Globus pallidus (tissue), 1 donor: ENCODE measurements at places on chromosomes 4 and X.

DNA sequence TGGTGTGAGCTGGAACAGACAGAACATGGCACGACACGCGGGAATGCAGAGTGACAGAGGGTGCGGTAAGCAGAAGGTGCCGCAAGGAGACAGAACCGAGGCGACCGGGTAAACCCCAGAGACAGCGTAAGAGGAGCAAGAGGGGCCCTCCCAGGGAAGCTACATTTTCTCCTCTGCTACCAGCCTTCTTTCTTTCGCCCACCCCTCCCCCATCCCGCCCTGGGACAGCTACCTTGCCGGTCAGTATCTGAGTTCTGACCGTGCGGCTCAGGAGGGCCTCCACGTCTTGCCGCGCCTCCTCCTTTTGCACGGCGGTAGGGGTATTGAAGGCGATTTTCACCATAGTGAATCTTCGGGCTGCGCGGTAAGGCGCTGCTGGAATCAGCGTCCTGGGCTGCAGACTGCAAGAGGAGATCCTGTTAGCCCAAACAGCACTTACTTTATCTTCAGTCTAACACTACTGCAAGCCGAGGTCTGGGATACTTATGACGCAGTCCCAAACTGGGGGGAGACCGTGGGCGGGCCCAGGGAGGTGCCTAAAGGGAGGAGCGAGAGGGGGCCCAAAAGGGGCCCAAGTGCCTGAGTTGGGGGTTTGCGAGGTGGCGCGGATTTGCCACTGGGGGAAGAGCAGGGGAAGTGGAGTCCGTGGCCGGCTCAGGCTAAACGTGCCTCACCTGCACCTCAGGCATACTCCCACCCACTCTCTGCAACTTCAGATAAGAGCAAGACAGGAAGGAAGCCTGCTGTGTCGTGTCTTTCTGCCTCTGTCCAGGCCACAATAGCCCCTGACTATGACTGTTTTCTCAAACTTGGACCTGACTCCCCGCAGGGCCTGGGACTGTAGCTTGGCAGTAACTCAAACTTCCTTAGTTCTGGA, at the start of gene ITM2A:
TSS of gene ITM2A (minus strand) at position 462 of the 877 bp plus-strand sequence. CDS start at position 343, 119 bp downstream.
- DNase-seq = peak; percentile 33

- DNase-seq = no peak
Observed at GRCh38 chr4:83910693-83911092, 374.8 kb downstream of the GPAT3 start.

DNA sequence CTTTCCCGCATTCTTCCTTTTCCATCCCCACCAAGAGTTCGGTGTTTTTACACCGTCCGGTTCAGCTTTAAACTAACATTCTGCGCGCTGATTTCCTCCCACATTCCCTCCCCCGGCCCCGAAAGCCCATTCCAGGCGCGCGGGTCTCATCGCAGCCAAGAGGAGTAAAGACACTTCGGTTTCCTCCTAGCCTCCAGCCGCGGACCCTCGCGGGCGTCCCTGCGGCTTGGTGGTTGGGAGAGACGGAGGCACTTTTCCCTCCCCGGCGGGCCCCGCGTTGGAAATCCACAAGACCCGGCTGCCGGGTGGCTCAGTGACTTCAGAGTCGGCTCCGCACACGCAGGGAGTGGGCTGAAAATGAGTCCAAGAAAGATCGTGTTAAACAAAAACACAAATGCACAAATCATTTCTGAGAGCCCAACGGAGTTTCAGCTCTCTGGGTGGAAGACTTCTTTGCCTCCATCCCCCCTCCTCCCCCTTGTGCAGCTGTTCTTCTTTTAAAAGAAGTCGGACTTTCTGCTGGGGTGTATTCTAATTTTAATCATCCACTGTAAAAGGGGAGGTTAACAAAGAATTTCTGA, 2.0 kb upstream of the ARX start:
- DNase-seq = no peak

DNA sequence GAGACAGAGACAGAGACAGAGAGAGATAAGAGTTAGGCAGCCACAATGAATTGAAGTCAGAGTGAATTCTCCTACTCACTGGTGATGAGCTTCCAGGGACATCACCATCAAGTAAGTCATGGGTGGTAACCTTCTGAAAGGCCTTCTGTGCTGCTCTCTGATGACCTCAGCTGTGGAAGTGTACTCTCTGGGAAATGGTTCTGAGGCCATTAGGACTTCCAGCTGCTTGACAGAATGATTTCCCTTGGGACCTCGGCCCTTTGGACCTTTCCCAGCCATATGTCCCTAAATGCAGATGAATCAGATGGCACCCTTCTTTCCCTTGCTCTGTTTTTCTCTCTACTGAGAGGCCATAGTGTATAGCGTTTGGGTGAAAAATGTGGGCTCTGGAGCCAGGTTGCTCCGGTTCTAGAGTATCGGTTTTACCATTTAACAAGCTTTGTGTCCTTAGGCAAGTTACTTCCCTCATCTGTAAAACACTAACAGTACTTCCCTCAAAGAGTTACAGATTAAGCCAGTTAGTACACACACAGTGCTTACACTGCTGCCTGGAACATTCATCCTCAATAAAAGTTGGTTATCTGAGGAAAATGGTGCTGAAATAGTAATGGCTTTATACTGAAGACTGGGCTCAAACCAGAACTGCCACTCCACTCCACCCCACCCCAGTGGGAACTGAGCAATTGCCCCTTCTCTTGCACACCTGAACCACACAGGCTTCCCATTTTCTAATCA, 7.6 kb downstream of the SEPTIN11 start:
- no peak for DNase-seq

- DNase-seq = no peak
Observed at GRCh38 chrX:129741880-129742758, 3.3 kb downstream of the XPNPEP2 start.

DNA sequence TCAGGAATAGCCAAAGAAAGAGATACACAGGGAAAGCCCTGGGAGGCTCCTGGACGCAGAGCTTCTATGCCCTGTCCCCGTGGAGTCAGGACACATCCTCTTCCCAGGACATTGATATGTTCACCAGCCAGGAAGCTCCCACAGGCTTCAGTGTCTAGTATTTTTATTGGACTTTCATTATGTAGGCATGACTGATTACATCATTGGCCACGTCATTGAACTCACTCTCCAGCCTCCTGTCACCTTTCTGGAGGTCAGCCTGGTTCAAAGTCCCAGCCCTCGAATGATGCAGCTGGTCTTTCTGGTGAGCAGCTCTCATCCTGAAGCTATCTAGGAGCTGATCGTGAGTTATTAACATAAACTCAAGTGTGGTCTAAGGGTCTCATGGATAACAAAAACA, 104.1 kb downstream of the CPEB2 start:
- DNase-seq = no peak

DNA sequence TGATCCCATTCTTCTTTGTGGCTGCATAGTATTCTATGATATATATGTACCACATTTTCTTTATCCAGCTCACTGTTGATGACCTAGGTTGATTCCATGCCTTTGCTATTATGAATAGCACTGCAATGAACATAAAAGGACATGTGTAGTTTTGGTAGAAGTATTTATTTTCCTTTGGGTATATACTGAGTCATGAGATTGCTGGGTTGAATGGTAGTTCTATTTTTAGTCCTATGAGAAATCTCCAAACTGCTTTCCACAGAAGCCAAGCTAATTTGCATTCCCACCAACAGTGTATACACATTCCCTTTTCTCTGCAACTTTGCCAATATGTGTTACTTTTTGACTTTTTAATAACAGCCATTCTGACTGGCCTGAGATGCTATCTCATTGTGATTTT, 278.3 kb downstream of the PCDH18 start:
- no peak for DNase-seq

- no peak for DNase-seq
Observed at GRCh38 chrX:45007598-45007997, 134.6 kb downstream of the KDM6A start.

- DNase-seq = no peak
Observed at GRCh38 chr4:22986262-22986661, 293.5 kb downstream of the GBA3 start.

DNA sequence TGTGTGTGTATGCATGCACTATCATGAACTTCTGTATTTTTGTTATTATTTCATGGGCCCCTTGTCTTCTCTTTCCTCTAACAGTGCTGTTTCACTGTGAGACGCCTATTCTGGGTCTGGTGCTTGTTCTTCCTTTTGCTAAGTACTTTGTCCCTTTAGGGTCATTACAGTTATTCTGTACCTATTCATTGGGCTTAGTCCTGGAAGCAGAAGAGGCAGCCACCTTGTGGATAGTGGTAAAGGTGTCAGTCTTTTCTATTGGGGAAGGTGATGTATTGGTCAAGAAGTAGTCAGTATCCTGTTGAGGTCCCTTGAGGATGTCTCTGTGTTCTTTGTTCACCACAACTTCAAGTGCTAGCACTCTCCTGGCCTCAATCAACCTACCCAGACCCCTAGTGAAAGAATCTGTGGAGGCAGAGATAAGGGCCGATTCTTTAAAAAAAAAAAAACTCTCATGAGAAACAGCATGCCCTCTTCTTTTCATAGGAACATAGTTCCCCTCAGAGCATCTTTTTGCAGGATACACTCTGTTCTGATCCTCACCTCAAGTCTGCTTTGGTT, 593.8 kb downstream of the SPRY1 start:
- DNase-seq = no peak

GRCh38 chr4:55928846-55929245, 19.9 kb upstream of the CEP135 start:
- DNase-seq = no peak

- DNase-seq = no peak
Observed at GRCh38 chr4:110878413-110878812, 255.5 kb upstream of the PITX2 start.

GRCh38 chrX:38774249-38774648, 27.0 kb upstream of the MID1IP1 start:
- DNase-seq = no peak

GRCh38 chrX:95764972-95765451, 919.6 kb upstream of the DIAPH2 start:
- peak; percentile 9 for DNase-seq

DNA sequence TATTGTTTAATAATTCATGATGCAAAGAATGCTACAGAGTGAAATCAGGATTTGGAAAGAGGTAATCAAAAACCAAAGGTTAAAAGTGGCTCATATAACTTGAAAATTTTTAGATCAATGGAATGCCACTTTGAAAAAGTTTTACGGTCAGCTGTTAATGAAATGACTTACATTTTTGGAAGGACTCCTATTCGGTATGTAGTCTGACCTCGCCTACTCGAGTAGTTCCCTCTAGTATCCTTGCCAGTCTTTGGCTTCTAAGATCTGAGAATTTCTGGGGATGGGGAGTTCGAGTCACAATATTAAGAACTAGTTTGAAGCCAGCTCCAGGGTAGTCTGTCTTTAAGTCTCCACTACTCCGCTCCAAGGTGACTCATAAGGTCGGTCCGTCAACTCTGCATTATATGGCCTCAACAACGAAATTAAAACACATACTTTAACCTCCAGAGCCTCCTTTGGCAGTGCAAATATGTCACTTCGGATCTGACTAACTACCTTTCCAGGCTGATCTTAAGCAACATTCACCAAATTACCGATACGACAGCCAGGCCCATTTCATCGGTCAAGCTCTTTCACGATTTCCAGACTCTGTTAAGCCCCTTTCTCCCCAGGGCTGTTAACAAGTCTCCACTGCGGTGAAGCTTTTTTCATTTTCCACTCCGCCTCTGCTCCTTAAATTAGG, 733 bp upstream of the NAA15 start:
- peak; percentile 44 for DNase-seq

- no peak for DNase-seq
Observed at GRCh38 chrX:96729053-96729452, 44.4 kb downstream of the DIAPH2 start.

DNA sequence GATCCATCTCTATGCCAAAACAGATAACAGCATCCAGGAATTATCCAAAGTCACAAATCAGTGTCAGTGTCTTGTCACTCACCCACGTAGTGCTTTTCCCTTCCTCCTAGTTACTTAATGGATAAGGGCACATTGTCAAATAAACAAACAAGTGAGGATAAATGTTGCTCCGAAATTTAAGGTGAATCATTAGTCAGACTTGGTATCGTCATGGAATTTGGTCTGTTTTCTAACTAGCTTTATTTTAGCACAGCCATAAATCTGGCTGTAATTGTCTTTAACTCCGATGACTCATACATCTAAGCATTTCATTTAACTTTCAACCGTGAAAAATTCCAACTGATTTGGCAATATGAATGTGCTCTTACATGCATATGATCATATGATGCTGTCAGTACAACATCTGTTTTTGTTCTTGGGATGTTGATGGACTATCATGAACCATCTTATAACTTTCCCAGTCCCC, 83.3 kb downstream of the SNCA start:
- no peak for DNase-seq

DNA sequence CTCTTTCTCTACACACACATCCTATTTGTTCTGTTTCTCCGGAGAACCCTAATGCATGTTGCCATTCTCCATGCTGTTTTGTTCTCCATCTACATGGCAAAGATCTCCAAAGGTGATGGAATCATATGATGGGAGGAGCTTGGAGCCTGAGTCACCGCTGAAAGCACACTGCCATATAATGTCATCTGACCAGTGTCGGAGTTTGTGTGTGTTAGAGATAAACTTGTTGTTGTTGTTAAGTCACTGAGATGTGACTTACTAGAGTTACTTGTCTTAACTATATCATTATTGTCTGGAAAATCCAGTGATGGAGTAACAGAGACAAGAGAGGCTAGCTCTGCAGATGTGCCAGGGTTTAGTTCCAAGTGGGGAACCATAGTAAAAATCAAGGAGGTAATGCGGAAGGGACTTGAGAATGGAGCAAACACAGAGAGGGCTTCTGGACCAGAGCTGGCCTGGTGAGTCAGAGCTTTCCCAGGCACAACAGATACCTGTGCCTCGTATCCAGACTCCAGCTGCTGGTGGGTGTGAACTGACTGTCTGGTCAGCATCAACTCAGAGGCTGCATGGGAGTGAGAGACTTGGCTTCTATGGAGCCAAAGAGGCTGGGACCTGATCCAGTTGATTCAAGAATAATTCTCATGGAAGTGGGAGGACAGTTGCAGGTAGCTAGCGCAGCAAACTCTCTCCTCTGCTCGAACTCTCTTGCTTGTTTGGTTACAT, 30.6 kb upstream of the CCKAR start:
- DNase-seq = no peak

GRCh38 chr4:37188100-37188499, 56.4 kb upstream of the NWD2 start:
- no peak for DNase-seq

DNA sequence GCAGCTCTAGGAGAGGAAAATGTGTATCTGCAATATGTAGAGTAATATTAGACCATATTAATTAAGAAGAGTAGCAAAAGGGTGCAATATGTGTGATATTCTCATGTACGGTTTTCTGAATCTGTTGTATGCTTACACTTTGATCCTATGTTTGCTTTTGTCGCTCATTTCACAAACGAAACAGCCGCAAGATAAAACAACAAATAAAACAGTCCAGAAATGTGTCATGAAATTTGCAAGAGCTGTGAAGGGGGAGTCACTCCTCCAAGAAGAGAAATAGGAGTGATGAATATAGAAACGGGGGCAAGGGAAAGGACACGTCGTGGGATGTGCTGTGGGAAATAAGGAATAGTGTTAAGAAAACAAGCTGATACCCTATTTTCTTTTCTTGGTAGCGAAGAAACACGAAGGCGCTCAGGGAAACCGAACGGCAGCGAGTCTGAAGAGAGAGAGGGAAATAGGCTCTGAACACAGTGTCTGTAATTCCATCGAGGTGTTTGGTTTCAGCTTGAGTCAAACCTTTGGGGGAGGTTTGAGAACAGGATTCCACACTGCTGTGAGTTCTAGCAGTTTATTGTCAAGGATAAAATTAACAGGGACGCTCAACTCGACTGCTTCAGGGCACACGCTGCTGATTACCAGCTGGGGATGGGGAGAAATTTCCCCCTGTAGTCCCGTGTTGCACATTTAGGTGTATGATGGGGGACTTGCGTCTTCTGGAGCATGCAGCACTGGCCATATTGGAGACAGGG, 595.6 kb upstream of the TENM3 start:
- no peak for DNase-seq

- no peak for DNase-seq
Observed at GRCh38 chr4:105895583-105896460, 551 bp downstream of the NPNT start.

GRCh38 chr4:186204103-186204559, 12.8 kb downstream of the CYP4V2 start:
- no peak for DNase-seq
